ENCODE measurements at places on chromosomes 1 and 21. TPM values are rescaled to one million over a fixed set of nuclear protein-coding genes. Genes with fewer than 3 reads are reported as not detected.
A peak's percentile ranks its signal among the peaks of the same experiment; 100 is the strongest.

DNA sequence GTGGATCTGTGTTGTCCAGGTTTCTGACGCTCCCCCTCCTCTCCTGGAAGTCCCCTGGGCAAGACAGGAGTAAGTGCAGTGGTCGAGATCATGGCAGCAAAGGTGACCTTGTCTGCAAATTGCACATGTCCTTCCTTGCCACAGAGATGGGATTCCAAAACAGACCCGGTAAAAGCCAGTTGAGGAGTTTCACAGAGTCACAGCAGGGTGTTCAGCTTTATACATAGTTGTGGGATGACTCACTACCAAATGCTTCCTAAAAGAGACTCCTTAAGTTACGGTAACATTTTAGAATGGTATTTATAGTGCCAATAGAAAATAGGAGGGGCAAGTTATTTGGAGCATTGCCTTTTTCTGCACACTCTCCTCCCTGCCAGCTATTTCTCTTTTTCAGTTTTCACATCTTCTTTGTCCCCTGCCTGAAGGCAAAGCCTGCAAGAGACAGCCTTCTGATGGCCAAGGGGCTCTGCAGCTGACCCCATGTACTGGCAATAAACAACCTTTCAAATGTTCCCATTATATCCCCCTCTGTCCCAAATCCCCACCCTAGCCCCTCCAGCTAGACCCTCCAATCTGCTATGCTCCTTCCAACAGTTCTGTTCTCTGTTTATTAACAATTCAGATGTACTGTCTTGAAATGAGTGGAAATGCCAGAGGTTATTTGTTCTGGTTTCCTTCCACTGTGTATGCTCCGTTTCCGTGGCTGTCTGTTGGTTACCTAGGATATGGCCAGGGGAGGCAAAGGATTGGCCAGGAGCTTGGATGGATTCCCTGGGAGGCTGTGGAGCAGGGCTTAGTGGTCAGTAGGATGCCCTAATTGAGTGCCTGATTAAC, 115.0 kb downstream of the TGFB2 start:
- no peaks in the 10 kb centered on the region for H3K36me3 ChIP-seq
- no peaks in the 10 kb centered on the region for H3K27me3 ChIP-seq
- H3K4me3 ChIP-seq = no peak overlapping the region
- peaks cover 2% of the 10 kb centered on the region for H3K4me1 ChIP-seq
- H3K27ac ChIP-seq = no peak overlapping the region

- no peak overlapping the region for H3K27ac ChIP-seq
- H3K36me3 ChIP-seq = no peaks in the 10 kb centered on the region
- no peaks in the 10 kb centered on the region for H3K27me3 ChIP-seq
- no peak for DNase-seq
Observed at GRCh38 chr1:239719642-239720258, 333.4 kb downstream of the CHRM3 start.

DNA sequence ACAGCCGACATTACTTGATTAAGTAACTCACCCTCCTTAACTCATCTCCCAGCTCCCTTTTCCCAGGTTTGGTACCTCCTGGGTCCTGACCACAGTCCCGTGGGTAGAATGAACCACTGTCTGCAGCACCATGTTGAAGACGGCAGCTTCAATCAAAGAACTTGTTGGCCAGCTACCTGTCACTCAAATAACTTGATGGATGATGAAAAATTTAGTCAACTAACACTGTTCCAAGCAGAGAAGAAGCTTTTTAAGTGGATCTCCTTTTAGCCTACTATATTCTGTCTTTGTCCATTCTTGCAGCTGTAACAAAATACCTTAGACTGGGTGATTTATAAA, 138.4 kb upstream of the F3 start:
- no peak for DNase-seq
- H3K36me3 ChIP-seq = no peaks in the 10 kb centered on the region
- H3K4me3 ChIP-seq = no peak overlapping the region

- H3K4me3 ChIP-seq = no peak overlapping the region
- no peaks in the 10 kb centered on the region for H3K36me3 ChIP-seq
- no peaks in the 10 kb centered on the region for H3K4me1 ChIP-seq
- no peak overlapping the region for H3K27ac ChIP-seq
- no peak for DNase-seq
Observed at GRCh38 chr1:172108161-172108893, 267.0 kb downstream of the DNM3 start.

- no peaks in the 10 kb centered on the region for H3K36me3 ChIP-seq
- no peak overlapping the region for H3K27ac ChIP-seq
- H3K27me3 ChIP-seq = no peaks in the 10 kb centered on the region
- no peaks in the 10 kb centered on the region for H3K4me1 ChIP-seq
Observed at GRCh38 chr1:67558449-67559193, 126.4 kb upstream of the GADD45A start.

GRCh38 chr1:54548389-54549044, 489 bp downstream of the ACOT11 start:
- DNase-seq = no peak
- H3K27ac ChIP-seq = no peak overlapping the region
- H3K36me3 ChIP-seq = no peaks in the 10 kb centered on the region
- no peaks in the 10 kb centered on the region for H3K27me3 ChIP-seq
- peaks cover 11% of the 10 kb centered on the region for H3K4me1 ChIP-seq

- no peak overlapping the region for H3K4me3 ChIP-seq
- no peaks in the 10 kb centered on the region for H3K4me1 ChIP-seq
- no peaks in the 10 kb centered on the region for H3K36me3 ChIP-seq
- no peak for DNase-seq
- H3K27me3 ChIP-seq = no peaks in the 10 kb centered on the region
Observed at GRCh38 chr1:36107394-36107793, 17.6 kb downstream of the COL8A2 start.

DNA sequence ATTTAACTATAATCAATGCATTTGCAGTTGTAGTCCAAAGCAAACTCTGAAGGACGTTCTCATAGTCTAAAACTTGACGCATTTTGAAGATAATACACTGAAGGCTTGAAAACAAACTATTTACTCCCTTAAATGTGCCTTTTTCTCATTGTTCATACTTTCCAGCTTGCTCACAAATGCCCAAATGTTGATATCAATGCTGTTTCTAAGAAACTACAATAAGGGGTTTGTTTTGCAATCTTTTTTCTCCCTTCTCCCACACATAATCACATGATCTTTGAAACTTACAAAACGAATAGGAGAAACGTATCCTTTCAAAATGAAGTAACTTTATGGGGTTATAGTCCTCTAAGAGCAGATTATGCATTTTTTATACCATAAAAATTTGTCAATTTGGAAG, 508.7 kb downstream of the DPYD start:
- no peak overlapping the region for H3K4me3 ChIP-seq
- H3K27ac ChIP-seq = no peak overlapping the region
- no peaks in the 10 kb centered on the region for H3K27me3 ChIP-seq
- no peaks in the 10 kb centered on the region for H3K4me1 ChIP-seq
- no peaks in the 10 kb centered on the region for H3K36me3 ChIP-seq

DNA sequence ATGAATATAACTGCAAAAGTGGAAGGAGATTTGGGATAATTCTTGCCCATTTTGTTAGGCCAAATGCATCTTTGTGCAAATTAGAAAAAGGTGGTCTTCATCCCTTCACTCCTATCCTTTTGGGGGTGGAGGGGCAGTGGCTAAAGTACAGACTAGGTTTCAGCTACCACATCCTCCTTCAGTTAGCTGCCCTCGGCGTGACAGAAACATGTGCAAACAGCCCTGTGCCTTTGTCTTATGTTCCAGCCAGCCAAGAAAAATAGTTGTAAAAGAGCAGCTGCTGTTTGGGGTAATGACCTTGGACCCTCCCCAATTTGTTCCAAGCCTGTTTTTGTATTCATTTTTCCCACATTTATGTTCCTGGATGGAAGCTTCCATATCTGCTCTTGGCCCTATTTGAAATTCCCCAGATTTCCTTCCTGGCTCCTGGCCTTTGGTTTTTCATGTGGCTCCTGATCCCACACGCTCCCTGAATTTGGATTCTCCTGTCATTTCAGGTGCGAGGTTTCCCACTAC, 8.3 kb upstream of the LGALS8 start:
- H3K36me3 ChIP-seq = no peaks in the 10 kb centered on the region
- DNase-seq = no peak
- H3K4me3 ChIP-seq = no peak overlapping the region
- H3K27ac ChIP-seq = no peak overlapping the region

GRCh38 chr1:167161242-167161641, 59.4 kb upstream of the POU2F1 start:
- no peaks in the 10 kb centered on the region for H3K27me3 ChIP-seq
- H3K4me3 ChIP-seq = no peak overlapping the region
- peaks cover 59% of the 10 kb centered on the region for H3K4me1 ChIP-seq

GRCh38 chr1:222697826-222698225, 14.5 kb downstream of the AIDA start:
- H3K4me1 ChIP-seq = no peaks in the 10 kb centered on the region
- no peaks in the 10 kb centered on the region for H3K27me3 ChIP-seq
- H3K36me3 ChIP-seq = peaks cover 4% of the 10 kb centered on the region
- no peak for DNase-seq

GRCh38 chr1:225933072-225933471, 7.9 kb downstream of the LEFTY2 start:
- H3K4me3 ChIP-seq = no peak overlapping the region
- no peaks in the 10 kb centered on the region for H3K36me3 ChIP-seq
- no peaks in the 10 kb centered on the region for H3K27me3 ChIP-seq
- no peak overlapping the region for H3K27ac ChIP-seq
- H3K4me1 ChIP-seq = no peaks in the 10 kb centered on the region

GRCh38 chr1:61120998-61121397, 38.6 kb downstream of the NFIA start:
- DNase-seq = no peak
- peaks cover 4% of the 10 kb centered on the region for H3K4me1 ChIP-seq
- no peaks in the 10 kb centered on the region for H3K36me3 ChIP-seq

DNA sequence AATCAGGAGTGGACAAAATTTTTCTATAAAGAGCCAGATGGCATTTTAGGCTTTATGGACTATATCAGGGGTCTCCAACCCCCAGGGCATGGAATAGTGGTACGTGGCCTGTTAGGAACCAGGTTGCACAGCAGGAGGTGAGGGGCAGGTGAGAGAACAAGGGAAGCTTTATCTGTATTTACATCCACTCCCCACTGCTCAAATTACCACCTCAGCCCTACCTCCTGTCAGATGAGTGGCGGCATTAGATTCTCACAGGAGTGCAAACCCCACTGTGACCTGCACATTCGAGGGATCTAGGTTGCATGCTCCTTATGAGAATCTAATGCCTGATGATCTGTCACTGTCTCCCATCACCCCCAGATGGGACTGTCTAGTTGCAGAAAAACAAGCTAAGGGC, 13.9 kb downstream of the PHTF1 start:
- H3K36me3 ChIP-seq = peaks cover 5% of the 10 kb centered on the region
- H3K27me3 ChIP-seq = no peaks in the 10 kb centered on the region
- peak; percentile 23 for DNase-seq
- no peak overlapping the region for H3K27ac ChIP-seq
- no peaks in the 10 kb centered on the region for H3K4me1 ChIP-seq

DNA sequence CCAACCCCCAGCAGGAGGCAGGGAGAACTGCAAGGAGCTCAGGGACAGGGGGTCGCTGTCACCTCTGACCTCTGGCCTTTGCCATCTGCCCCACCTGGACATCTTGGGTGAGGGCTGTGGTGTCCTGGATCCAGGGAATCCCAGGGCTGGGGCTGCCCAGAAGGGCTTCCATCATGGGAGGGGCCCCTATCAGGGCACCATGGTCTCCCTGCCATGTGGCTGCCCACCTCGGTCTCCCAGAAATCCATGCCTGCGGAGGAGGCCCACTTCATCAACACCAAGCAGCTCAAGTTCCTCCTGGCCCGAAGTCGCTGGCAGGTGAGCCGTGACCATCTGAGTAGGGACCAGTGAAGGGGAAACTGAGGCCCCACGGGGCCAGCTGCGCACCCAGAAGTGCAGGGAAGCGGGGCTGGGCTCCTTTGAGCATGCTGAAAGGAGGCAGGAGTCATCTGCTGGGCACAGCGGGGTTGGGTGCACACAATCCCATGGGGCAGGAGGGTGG, 36.1 kb downstream of the TRIM11 start:
- no peaks in the 10 kb centered on the region for H3K27me3 ChIP-seq
- H3K36me3 ChIP-seq = no peaks in the 10 kb centered on the region
- H3K4me1 ChIP-seq = no peaks in the 10 kb centered on the region
- H3K4me3 ChIP-seq = no peak overlapping the region
- no peak for DNase-seq

- H3K27ac ChIP-seq = peak overlapping the region; percentile 75
- H3K4me3 ChIP-seq = no peak overlapping the region
- H3K4me1 ChIP-seq = peaks cover 96% of the 10 kb centered on the region
- no peak for DNase-seq
Observed at GRCh38 chr1:63795455-63795854, 21.6 kb downstream of the ROR1 start.

GRCh38 chr1:102886638-102887037, 221.7 kb downstream of the COL11A1 start:
- no peak overlapping the region for H3K4me3 ChIP-seq
- no peak for DNase-seq
- no peak overlapping the region for H3K27ac ChIP-seq
- H3K4me1 ChIP-seq = no peaks in the 10 kb centered on the region

- H3K27me3 ChIP-seq = no peaks in the 10 kb centered on the region
- H3K4me3 ChIP-seq = no peak overlapping the region
- no peak overlapping the region for H3K27ac ChIP-seq
- no peak for DNase-seq
Observed at GRCh38 chr1:200163911-200164310, 136.4 kb downstream of the NR5A2 start.

- no peaks in the 10 kb centered on the region for H3K36me3 ChIP-seq
- H3K4me3 ChIP-seq = peak within 1 kb of the TSS; percentile 70
- peaks cover 29% of the 10 kb centered on the region for H3K4me1 ChIP-seq
- H3K27me3 ChIP-seq = peaks cover 48% of the 10 kb centered on the region
- H3K27ac ChIP-seq = no peak within 1 kb of the TSS
Observed at GRCh38 chr1:6205849-6206519, at the start of gene RNF207. TSS of gene RNF207 (plus strand) at chr1:6206119. CDS start at chr1:6206536, 417 bp downstream.

- H3K4me1 ChIP-seq = peaks cover 54% of the 10 kb centered on the region
- H3K4me3 ChIP-seq = no peak overlapping the region
- no peaks in the 10 kb centered on the region for H3K36me3 ChIP-seq
Observed at GRCh38 chr1:121558514-121558913, 373.7 kb downstream of the SRGAP2C start.

DNA sequence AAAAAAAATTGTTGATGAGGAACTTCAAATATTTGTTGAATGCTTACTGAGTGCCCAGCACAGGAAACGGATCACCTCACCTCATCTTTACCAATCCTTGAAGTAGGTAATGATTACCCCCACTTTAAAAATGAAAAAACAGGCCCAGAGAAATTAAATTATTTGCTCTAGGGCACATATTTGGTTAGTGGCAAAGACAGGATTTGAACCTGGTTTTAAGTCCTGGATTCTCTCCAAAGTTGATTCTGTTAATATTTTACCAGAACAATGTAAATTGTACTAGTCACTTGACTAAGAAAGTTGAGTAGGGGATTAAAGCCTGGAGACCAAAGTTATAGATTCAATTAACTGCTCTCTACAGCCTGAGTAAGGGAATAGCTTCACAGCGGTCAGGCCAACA, 97.9 kb downstream of the GIPC2 start:
- no peak overlapping the region for H3K4me3 ChIP-seq
- H3K36me3 ChIP-seq = no peaks in the 10 kb centered on the region
- no peaks in the 10 kb centered on the region for H3K4me1 ChIP-seq
- no peaks in the 10 kb centered on the region for H3K27me3 ChIP-seq
- DNase-seq = no peak
- H3K27ac ChIP-seq = no peak overlapping the region

- no peak overlapping the region for H3K4me3 ChIP-seq
- H3K36me3 ChIP-seq = peaks cover 70% of the 10 kb centered on the region
- H3K27ac ChIP-seq = no peak overlapping the region
- H3K4me1 ChIP-seq = no peaks in the 10 kb centered on the region
- H3K27me3 ChIP-seq = no peaks in the 10 kb centered on the region
Observed at GRCh38 chr1:226376300-226376699, 31.6 kb downstream of the PARP1 start.

LCE2C gene
- not detected for total RNA-seq

RCSD1 gene
- 0.73 TPM for total RNA-seq

LRP8 gene
- total RNA-seq = 72.4 TPM

TINAGL1 gene
- 15.8 TPM for total RNA-seq

VPS26C gene
- 91.2 TPM for total RNA-seq

KRTAP12-2 gene
- not detected for total RNA-seq

FMO4 gene
- 1.0 TPM for total RNA-seq

WNT9A gene
- 2.0 TPM for total RNA-seq

TNFRSF4 gene
- total RNA-seq = not detected

TSPEAR gene
- total RNA-seq = 0.35 TPM

OPTC gene
- total RNA-seq = not detected
